ENCODE measurements at places on chromosomes 3 and 15.

GRCh38 chr15:52493968-52494367 is 34.7 kb downstream of the MYO5A start:
- no peak for DNase-seq

DNA sequence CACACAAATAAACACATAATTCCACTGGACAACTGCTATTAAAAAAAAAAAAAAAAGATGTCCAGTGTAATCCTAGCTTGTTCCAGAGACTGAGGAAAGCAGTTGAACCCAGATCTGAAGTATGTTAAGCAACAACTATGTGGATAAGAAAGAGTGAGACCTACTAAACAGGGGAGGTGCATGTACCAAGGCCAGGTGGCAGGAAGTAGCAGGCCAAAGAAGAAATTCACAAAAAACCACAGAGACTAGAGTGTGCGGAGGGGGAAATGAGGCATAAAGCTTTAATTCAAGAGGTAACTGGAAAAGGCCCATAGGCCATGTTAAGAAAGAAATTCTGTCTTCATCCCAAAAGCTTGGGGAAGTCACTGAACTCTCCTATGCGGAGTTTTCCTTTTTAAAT is 490.0 kb downstream of the NAALADL2 start:
- DNase-seq: no peak

GRCh38 chr3:197269024-197269423 is 29.4 kb downstream of the DLG1 start:
- DNase-seq: no peak

DNA sequence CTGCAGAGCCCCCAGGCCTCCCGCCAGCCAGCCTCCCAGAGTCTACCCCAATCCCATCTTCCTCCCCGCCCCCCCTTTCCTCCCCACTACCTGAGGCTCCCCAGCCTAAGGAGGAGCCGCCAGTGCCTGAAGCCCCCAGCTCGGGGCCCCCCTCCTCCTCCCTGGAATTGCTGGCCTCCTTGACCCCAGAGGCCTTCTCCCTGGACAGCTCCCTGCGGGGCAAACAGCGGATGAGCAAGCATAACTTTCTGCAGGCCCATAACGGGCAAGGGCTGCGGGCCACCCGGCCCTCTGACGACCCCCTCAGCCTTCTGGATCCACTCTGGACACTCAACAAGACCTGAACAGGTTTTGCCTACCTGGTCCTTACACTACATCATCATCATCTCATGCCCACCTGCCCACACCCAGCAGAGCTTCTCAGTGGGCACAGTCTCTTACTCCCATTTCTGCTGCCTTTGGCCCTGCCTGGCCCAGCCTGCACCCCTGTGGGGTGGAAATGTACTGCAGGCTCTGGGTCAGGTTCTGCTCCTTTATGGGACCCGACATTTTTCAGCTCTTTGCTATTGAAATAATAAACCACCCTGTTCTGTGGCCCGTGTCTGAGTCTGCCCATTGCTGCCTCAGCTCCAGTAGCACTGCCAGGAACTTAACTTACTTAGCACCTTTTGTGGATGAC is 32.2 kb downstream of the PTPN23 start:
- no peak for DNase-seq

GRCh38 chr3:111720681-111721380 is 125.7 kb upstream of the ZBED2 start:
- no peak for DNase-seq

DNA sequence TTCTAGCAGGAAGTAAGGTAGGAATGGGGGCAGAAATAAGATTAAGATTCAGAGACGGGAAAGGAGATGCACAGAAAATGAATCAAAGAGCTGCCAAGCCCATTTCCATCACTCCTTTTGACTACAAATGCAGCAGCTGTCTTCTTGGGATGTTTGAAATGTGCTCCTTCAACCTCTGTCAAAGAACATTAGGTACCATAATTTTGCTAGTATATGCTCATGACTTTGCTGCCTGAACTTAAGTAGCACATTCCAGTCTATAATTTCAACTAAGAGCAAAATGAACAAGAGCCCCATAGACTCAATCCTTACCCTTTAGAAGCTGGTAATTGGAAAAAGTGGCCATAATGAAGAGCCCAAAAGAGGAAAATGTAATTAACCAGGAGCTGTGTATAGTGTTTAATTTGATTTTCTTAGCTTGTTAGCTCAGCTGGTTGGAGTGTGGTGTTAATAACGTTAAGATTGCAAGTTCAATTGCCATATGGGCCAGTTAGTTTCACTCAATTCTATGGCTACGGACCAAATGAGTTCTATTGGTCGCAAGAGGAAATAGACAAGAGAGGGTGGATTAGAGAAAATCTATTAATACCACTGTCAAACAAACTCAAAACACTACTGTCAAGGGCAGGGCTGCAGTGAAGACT is 349.9 kb downstream of the ZBBX start:
- no peak for DNase-seq

DNA sequence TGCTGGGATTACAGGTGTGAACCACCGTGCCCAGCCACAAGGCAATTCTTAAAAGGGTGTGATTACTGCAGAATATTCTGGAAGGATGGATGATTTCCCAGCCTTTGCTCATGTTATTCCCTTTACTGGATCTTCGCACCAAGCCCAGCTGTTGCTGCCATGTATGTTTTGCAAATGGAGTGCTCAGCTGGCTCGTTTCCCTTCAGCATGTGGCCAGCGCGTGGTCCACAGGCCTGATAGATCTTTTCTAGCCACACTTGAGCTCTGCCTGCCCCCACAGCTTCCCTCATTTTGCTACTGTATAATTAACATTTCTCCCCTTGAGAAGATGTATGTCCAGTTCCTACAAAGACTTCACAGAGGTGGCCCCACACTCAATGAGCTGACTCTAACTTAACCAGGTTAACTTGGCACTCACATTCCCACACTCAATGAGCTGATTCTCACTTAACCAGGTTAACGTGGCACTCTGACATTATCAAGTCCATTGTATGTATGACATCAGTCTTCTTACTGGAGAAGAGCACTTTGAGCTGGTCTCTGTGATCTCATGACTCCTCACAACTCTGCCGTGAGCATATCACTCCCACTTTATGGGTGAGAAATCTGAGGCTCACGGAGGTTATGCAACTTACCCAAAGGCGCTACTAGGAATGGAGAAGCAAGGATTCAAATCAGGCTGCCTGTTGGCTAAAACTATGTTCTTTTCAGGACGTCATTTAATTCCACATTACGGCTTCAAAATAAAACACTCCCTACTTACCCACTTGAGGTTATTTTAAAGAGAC is 49.2 kb downstream of the TM4SF4 start:
- DNase-seq: no peak

GRCh38 chr3:63067999-63068645 is 192.9 kb upstream of the CADPS start:
- DNase-seq: no peak

DNA sequence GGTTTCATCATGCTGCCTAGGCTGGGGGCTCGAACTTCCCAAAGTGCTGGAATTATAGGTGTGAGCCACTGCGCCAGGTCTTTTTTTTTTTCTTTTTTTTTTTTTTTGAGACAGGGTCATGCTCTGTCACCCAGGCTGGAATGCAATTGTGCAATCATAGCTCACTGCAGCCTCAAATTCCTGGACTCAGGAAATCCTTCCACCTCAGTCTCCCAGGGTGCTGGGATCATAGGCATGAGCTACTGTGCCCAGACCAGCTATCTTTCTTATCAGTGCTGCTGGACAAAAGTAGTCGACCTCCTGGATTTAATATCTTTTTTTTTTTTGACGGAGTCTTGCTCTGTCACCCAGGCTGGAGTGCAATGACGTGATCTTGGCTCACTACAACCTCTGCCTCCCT is 60.8 kb downstream of the TFDP2 start:
- DNase-seq: no peak

DNA sequence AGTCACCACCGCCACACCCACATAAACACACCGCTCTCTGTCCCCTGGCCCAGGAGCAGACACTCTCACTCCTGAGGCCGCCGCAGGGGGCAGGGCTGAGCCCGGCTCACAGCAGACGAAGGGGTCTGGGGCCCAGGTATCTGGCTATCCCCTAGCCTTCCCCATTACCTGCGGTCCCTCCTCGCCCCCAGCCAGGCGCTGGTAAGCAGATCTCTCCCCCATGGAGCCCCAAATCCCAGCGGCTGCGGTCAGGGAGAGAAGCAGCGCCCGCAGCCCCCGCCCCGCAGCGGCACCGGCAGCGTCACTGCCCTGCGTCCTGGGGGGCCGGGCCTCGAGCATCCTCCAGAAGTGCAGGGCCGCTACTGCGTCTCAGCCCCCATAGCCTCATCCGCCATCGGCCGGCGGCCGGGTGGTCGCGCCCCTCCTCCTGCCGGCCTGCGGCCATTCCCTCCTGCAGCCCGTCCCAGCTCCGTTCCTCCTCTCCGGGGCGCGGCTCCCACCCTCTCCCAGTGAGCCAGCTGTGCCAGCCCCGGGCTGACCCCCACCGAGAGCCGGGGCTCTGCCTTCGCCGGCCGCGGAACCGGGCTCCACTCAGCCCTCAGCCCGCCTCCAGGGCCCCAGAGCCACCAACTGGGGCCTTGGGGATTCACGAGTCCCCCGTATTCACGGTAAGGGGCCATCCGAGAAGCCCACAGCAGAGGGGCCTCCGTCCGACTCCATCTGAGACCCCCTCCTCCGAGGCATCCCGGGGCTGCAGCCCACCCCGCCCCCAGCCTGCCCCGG is 13.1 kb downstream of the TNK2 start:
- peak; percentile 22 for DNase-seq

- DNase-seq: no peak
These were observed 75.1 kb downstream of the ATP10A start for GRCh38 chr15:25787855-25788520.

- no peak for DNase-seq
These were observed 47.4 kb downstream of the SCN5A start for GRCh38 chr3:38601956-38602550.
